Stimulated activated CD8-positive, alpha-beta memory T cell treated with anti-CD3 and anti-CD28 coated beads, Interleukin-15, amount 100 ng/mL, for 24 hours (primary cell): ENCODE measurements at places on chromosomes 11 and 22.
A peak's percentile ranks its signal among the peaks of the same experiment; 100 is the strongest.

GRCh38 chr11:58934945-58935513 is 4.3 kb upstream of the GLYATL1 start:
- no peak for DNase-seq

DNA sequence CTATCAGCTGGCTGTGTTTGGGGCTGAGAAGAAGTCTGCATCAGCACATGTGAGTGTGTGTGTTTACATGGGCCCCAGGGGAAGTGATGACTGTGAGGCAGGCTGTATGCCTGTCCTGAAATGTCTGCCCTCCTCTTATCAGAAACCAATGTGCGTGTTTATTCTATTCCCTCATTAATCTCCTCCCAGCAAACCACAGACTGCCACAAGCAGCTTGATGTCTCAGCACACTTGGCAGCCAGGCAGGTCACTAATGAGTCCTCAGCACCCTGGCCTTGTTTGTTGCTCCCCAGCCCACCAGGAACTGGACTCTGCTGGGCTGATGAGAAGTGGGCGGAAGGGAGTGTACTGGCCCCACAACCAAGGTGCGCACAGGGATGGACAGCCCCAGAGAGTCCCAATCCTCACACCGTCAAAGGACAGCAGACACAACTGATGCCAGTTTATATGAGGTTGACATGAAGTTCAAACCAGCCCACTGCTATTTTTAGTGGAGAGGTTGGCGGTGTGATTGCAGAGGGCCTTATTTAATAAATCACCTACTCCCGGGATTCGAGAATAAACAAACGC is 225.8 kb downstream of the ETS1 start:
- no peak for DNase-seq

GRCh38 chr11:61771195-61771894 is 18.9 kb downstream of the MYRF start:
- no peak for DNase-seq

DNA sequence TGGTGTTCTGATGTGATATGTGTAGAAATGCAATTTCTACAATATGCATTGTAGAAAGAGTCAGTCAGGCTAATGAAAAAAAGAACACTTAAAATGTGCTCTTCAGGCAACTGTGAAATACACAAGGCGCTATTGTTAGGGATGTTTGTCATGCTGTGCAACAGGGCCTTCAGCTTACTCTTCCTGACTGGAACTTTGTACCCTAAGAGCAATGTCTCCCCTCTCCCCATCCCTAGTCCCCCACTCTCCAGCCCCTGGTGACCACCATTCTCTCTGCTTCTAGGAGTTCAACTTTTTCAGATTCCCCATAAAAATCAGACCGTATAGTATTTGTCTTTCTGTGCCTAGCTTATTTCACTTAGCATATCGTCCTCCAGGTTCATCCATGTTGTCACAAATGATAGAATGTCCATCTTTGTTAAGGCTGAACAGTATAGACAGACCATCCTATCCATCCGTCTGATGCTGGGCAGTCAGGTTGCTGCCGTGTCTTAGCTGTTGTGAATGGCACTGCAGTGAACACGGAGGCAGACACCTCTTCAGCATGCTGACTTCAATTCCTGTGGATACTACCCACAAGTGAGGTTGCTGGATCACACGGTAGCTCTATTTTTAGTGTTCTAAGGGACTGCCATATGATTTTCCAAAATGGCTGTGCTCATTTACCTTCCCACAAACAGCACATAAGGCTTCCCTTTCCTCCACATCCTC is 10.7 kb downstream of the NDUFV1 start:
- DNase-seq, result no peak

GRCh38 chr11:64268025-64268892 is 16.2 kb downstream of the BAD start:
- no peak for DNase-seq

GRCh38 chr22:41524809-41525449 is 19.3 kb downstream of the POLR3H start:
- DNase-seq, result peak; percentile 29

GRCh38 chr11:65432686-65433582 is 10.3 kb downstream of the NEAT1 start:
- no peak for DNase-seq
